ENCODE measurements at places on chromosomes 4 and X.

DNA sequence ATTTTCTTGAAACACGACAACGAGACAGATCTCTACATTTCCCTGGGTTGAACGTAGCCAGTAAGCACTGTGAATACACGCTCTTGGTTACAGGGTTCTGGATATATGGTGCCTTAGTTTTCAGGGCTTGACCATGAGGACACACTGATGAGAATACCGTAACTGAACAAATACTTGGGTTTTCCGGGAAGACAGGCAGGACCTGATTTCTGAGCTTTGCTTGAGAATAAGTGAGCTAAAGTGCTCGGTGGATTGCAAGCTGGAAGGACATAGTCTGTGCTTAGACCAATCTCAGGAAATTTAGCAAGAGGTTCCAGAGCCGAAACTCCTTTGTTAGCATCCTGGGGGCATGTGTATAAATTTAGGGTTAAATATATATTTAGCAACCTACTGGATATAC lies 876 bp upstream of the TACR3 start:
- DNase-seq, result no peak

GRCh38 chrX:110588164-110588563 lies 207.5 kb downstream of the CHRDL1 start:
- no peak for DNase-seq

- no peak for DNase-seq
These were observed 200.6 kb upstream of the KLF3 start for GRCh38 chr4:38463268-38463958.

DNA sequence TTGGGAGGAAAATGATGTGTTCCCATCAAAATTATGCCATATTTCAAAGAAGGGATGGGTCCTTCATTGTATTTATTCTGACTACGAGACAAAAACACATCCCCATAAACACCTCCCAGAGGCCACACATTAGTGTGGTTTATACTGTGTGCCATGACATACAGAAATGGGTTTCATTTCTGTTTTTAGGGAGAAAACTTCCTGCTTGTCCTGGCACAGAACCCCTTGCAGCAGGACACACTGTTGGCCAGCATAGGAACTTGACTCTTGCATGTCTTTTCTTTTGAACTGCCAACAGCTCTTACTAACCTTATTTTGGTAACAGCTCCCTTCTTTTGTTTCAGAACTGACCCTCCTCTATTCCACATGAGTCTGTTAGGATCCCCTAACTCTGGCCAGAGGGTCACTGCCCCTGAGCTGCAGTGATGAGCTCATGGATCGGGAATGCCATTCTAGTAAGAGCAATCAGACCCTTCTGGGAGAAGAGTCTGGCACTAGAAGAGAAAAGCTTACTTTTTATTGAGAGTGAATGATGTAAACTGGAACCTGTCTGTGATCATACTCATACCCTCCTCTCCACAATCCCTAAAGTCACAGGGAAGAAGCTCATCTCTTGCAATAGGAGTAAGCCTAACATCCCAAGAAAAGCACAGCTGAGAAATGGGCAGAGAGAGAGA lies 86.4 kb downstream of the SMIM20 start:
- no peak for DNase-seq

GRCh38 chr4:39617534-39617933 lies 21.1 kb downstream of the SMIM14 start:
- no peak for DNase-seq

DNA sequence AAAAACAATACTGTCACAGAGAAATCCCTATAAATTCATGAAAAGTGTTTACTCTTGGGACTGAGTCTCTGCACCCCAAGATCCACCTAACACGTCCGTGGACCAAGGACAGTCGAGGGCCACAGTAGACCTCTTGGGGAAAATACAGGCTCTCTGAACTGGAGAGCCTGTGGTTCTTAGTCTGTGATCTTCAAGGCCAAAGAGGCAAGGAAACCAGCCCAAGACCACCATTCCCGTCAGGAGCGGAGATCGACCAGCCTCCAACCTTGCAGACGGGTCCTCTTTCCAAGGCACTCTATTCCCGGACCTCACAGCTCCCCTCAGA lies 1.6 kb upstream of the APBB2 start:
- no peak for DNase-seq

DNA sequence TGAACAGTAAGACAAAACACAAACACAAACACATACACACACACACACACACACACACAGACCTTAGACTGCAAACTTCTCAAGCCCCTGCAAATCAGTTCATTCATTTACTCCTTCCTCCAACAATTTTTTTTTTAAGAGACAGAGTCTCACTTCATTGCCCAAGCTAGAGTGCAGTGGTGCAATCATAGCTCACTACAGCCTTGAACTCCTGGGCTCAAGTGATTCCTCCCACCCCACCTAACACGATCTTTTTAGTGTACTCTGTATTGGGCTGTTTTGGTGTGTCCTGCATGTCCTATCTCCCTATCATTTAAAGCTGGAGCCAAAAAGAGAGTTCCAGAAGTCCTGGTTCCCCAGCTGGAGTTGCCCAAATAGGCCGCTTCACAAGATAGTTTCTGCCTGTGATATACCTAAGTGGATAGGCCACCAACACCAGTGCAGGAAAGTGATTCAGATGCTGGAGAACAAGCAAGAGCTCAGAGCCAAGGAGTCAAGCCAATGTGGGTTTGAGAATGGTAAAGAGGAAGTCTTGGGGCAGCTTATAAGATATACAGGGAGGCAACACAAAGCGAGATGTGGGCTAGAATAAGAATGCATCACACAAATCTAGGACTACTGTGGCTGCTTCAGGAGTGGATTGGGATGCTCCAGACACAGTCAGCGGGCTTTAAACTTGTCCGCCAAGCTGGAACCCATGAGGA lies 85.4 kb upstream of the RAPGEF2 start:
- no peak for DNase-seq

GRCh38 chrX:39972340-39972739 lies 125.4 kb downstream of the BCOR start:
- DNase-seq, result no peak

DNA sequence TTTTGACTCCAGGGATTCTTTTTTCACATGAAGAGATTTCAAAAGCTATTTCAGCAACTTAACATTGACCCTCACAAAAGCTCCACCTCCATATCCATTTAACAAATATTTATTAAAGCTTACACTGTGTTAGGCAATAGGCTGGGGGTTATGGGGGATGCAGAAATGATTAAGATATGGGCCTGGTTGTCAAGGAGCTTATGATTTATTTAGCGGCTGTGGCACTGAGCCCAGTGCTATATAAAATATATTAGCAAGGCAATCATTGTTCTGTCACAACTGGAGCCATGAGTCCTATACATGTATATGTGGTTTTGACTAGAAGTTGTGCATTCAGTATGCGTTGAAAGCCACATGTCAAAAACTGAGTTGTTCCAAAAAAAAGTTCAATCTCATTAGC lies 131.1 kb downstream of the GPC3 start:
- DNase-seq, result no peak

DNA sequence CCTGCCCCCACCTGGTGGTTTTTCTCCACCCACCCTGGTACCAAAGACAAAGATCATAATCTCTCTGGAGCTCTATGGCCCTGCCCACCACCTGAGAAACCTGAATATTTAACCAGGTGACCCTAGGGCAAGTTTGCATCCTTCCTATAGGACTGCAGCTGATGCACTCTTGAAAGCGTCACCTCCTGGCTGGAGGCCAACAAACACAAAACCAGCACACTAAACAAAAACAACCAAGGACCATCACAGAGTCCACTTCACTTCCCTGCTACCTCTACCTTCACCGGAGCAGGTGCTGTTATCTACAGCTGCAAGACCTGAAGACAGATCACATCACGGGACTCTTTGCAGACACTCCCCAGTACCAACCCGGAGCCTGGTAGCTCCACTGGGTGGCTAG lies 296.7 kb upstream of the FGF13 start:
- DNase-seq, result no peak

- DNase-seq, result no peak
These were observed 66.3 kb upstream of the DGKK start for GRCh38 chrX:50536955-50537354.

- DNase-seq, result no peak
These were observed 19.5 kb upstream of the NOCT start for GRCh38 chr4:138996090-138996489.

GRCh38 chrX:136892412-136892811 lies 11.9 kb upstream of the RBMX start:
- DNase-seq, result no peak

GRCh38 chrX:151153086-151153485 lies 23.3 kb upstream of the GPR50 start:
- DNase-seq, result no peak

DNA sequence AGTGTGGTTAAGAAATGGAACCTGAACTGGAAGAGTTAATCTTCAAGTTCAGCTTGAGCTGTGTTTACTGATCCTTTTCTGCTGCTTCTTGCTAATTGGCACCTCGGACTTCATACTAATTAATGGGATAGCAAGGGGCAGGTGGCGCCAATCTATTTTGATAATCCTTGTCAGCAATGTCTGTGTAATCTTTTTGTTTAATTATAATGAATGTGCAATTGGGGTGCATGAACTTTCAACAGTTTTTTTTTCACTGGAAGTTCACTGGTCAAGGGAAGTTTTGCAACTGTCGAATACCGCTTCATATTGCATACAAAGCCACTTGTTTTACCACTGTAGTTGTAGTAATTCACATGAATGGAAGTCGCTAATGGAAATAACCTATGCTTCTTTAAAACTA lies 261.0 kb downstream of the BMPR1B start:
- DNase-seq, result no peak

DNA sequence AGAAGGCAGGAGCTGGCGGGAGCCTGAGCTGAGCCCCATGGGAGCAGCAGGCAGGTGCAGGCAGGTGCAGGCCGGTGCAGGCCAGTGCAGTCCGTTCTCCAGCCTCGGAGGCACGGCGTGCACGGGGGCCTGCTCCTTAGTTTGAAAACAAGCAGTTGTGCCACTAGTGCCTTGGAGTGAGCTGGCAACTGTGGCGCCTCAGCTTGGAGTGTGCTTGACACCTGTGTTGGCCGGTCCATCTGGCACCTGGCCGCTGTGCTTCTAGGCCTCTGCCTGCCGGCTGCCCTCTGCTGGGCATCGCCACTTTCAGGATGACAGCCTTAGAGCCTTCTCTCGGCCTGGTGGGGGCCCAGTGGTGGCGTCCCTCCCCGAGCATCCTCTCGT lies 47.9 kb downstream of the RGS12 start:
- DNase-seq, result no peak

- DNase-seq, result no peak
These were observed 731.3 kb downstream of the DMD start for GRCh38 chrX:32480019-32480418.

DNA sequence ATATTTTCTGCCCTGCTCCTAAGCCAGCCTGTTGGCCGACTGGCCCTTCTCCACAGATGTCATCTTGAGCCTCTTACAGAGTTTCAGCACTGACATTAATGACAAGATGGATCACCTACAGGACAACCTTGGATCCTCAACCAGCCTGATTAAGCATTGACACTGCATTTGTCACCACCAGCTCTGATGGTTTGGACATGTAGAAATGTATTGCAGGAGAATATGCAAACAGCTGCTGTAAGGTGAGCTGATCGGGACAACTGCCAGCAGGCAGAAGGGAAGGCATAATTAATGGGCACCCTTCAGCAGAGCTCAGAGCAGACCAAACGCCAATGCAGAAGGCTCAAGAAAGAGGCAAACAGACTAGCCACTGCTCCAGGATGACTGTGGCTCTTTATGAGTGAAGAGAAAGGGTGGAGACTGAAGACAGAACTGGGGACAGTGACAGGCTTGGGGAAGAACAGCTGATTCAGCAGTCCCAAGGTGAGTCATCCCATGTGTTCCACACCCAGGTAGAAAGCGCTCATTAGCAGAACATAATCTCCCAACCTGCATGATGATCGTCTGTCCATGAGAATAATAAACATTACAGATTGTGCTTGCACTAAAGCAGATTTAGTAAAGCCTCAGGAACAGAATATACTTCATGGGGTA lies 6.7 kb downstream of the CORIN start:
- DNase-seq, result no peak

- DNase-seq, result no peak
These were observed 63.3 kb downstream of the DCAF8L1 start for GRCh38 chrX:27917713-27918500.

DNA sequence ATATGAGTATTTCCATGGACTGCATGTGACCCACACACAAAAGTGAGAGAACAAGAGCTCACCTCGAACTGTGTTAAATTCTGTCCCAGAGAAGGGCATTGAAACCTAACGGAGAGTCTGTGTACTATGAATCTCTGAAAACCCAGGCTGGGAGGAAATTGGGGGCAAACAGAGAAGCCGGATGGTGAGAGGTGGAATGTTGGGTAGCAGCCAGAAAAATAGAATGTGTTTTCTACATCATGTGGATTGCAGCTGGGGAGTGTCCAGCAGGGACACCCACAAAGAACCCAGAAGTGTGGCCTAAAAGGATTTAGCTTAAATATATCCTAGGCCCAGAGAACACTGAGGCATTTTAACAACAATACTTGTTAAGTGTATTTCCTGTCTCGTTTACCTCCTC lies 38.6 kb downstream of the MND1 start:
- no peak for DNase-seq

- DNase-seq, result no peak
These were observed 80.2 kb upstream of the BMP2K start for GRCh38 chr4:78695910-78696309.

DNA sequence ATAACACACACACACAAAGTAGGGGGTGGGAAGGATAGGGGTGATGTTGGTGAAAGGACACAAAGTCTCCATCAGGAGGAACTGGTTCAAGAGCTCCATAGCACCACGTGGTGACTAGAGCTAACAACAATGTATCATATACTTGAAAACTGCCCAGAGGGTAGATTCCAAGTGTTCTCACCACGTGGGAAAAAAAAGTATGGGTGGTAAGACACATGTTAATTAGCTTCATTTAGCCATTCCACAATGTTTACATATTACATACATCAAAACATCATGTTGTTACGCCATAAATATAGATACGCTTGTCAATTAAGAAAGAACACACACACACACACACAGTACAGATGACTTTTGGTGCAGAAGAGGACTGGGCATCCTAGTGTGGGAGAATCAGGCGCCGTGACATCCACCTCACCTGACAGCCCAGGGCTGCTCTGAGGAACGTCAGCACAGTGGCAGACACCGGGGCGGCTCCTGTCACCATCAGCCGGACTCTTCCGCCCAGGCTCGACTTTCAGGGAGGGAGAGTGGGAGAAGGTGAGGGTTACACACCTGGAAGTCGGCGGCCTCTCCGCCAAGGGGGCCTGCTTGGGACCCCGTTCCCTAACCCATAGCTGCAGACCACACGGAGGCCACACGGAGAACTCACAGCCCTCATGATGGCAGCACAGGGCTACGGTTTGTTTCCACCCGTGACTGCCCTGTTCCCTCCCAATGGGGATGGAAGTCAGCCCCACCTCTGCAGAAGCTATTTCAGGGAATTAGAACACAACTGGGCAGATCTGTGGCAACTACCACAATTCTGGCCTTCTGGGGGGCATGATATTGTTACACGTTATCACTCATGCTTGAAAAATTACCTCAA lies 31.8 kb upstream of the CENPU start:
- no peak for DNase-seq

- DNase-seq, result no peak
These were observed 9.2 kb upstream of the ABLIM2 start for GRCh38 chr4:8167815-8168214.

GRCh38 chr4:125736057-125736456 lies 421.3 kb downstream of the FAT4 start:
- no peak for DNase-seq

Data from stimulated activated CD8-positive, alpha-beta memory T cell treated with anti-CD3 and anti-CD28 coated beads, Interleukin-2, amount 100 ng/mL, for 48 hours (primary cell).